ENCODE measurements at places on chromosomes 7 and 10.

GRCh38 chr10:102230861-102231356, 4.8 kb downstream of the ELOVL3 start:
- DNase-seq = peak; percentile 21

GRCh38 chr7:22640269-22640668, 86.7 kb upstream of the IL6 start:
- no peak for DNase-seq

DNA sequence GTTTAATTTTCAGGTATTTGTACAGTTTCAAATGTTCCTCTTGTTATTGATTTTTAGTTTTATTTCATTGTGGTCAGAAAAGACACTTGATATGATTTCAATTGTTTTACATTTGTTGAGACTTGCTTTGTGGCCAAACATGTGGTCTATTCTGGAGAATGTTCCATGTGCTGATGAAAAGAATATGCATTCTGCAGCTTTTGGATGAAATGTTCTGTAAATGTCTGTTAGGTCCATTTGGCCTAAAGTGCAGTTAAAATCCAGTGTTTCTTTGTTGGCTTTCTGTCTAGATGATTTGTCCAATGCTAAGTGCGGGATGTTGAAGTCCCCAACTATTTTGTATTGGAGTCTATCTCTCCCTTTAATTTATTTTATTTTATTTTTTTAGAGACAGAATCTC, 70.5 kb downstream of the ZNF503 start:
- DNase-seq = no peak

DNA sequence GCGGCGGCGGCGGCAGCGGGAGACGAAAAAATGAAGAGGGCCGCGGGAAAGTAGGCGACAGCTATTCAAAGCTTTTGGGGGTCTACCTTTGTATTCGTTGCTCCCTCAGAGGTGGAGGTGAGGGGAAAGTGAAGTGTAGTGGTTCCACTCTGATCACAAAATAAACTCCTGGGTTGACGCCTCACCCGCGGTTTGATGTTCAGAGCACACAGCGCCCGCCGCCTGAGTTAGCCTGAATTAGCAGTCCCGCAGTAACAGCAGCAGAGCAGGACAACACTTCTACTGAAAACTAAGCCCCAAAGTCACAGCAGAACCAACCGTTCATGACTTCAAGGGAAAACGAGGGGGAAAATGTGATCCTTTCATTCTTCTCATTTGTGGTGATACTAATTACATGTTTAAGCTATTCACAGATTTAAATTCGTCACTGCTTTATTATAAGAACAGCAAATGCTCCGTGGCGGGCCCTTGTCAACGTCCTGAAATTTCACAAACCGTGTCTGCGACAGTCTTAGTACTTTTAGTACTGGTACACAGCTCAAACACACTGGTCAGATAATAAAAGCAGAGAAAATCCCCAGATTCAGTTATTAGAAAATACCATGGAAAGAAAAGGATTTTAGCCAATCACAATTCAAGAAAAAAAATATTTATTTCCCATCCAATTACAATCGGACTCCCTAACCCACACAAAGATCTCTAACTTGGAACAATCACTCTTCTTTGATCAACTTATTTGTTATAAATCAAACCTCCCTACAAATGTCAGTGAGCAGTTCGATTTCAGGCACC, 563 bp upstream of the JMJD1C start:
- DNase-seq = peak; percentile 50

GRCh38 chr10:122190176-122190943, 80.7 kb upstream of the BTBD16 start:
- DNase-seq = no peak

- DNase-seq = no peak
Observed at GRCh38 chr7:23226844-23227450, 19.6 kb upstream of the GPNMB start.

- no peak for DNase-seq
Observed at GRCh38 chr10:58817201-58817846, 304.7 kb downstream of the BICC1 start.

- no peak for DNase-seq
Observed at GRCh38 chr10:43926875-43927406, 278.3 kb upstream of the ZNF32 start.

DNA sequence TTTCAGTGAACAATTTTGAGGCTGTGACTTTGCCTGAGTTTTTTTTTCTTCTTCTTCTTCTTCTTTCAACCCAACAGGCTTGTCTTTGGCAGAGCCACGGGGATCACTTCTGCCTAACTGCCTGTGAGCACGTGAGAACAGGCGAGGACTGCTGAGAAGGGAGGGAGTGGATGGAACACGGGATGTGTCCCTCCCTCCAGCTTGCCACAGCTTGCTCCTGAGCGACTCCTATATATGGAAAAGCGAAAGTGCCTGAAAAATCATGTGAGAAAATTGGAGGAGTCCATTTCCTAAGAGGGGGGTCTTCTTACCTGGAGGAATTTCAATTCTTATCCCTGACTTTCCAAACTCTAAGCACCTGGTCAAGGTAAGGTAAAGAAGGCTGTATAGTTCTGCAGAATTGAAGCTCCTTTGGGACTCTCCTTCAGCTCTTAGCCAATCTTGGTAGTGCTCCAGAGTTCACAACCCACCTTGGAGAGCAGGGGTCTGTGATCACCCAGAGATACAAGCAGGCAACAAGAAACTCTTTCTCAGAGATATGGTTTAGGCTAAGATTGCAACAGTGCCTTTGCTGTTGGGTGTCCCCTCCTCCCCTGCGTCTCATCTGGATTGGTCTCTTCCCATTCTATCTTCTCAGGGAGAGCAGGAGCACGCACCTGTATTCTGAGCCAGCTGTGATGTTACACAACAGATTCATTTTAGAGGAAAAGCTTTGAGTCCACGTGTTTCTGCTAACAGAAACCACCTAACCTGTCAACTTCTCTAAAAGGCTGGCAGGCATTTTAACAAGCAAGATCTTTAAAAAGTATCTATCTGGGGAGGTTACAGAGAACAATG, at the start of gene MAT1A:
MAT1A (minus strand) TSS at position 208 of the 837 bp plus-strand sequence. CDS start 235 bp downstream, outside the sequence.
- DNase-seq = no peak

GRCh38 chr10:74738985-74739567, 87.3 kb upstream of the KAT6B start:
- DNase-seq = no peak

GRCh38 chr7:68955656-68956055, 642.6 kb upstream of the AUTS2 start:
- no peak for DNase-seq

GRCh38 chr10:92846854-92847201, 1.5 kb upstream of the EXOC6 start:
- no peak for DNase-seq

GRCh38 chr10:4004144-4004543, 219.1 kb upstream of the KLF6 start:
- DNase-seq = no peak

DNA sequence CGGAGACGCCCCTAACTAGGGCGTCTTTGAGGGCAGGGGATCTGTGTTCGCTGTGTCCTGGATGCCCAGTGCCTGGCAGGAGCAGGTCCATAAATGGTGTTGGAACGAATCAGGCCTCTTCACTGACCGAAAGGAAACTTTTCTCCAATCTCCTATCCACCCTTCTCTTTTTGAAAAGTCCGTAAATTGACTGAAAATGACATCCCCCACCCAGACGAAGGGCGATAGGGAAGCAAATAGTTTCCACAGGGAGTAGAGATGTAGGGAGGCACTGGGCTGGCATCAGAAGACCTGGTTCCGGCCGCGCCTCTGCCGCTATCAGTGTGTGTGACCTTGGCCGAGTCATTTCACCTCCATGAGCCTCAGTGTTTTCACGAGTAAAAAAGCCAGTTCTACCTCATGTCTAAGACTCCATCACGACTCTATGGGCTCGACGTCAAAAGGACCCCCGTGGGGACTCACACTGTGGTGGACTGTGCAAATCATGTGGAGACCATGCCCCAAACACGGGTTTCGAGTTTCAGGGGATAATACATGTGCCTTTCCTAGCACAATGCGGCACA, 497 bp upstream of the RAB11FIP2 start:
- DNase-seq = no peak

DNA sequence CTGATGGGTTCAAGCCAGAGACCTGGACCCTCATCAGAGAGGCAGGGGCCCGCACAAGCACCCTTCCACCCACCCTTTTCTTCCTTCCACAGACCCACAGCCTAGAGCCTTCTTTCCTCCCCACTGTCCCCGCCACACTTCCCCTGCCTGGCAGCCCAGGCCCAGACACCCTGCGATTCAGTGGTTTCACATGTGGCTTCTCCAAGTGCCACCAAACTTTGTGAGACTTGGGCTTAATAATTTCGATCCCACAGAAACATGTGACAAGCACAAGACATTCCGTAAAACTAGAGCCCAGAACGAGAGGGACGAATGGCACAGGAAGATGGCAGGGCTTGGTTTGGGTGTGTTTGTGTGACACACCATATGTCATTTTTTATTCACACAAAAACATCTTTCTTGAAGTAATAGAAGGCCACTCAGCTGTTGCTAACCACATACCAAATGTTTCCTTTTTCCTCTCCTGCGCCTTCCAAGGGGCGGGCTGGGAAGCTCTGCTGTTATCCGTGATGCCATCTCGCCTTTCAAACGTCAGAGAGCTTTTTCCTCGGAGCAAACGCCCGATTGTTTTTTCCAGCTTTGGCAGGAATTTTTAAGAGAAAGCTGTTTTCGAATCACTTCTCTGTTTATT, 162.9 kb downstream of the GRK5 start:
- DNase-seq = no peak

GRCh38 chr7:74178632-74179031, 4.5 kb downstream of the EIF4H start:
- DNase-seq = no peak

GRCh38 chr7:31892099-31892829, 177.9 kb downstream of the PDE1C start:
- DNase-seq = no peak

GRCh38 chr7:91265693-91266066, 1.4 kb downstream of the FZD1 start:
- DNase-seq = no peak

DNA sequence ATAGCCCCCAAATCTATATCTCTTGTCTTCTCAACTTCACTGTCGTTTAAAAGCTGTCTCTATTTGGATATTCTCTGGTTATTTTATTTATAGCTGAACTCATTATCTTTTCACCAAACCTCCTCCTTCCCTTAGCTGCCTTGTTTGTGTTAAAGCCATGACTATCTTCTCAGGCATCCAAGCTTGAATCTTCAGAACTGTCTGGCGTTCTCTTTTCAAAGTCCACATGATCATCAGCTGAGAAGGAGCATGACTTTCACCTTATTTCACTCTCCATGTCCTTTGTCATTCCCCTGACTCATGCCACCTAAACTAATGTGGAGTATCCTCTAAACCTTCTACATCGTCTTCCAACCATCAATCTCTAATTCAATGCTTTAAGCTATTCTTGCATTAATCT, 5.7 kb upstream of the GLCCI1 start:
- no peak for DNase-seq

DNA sequence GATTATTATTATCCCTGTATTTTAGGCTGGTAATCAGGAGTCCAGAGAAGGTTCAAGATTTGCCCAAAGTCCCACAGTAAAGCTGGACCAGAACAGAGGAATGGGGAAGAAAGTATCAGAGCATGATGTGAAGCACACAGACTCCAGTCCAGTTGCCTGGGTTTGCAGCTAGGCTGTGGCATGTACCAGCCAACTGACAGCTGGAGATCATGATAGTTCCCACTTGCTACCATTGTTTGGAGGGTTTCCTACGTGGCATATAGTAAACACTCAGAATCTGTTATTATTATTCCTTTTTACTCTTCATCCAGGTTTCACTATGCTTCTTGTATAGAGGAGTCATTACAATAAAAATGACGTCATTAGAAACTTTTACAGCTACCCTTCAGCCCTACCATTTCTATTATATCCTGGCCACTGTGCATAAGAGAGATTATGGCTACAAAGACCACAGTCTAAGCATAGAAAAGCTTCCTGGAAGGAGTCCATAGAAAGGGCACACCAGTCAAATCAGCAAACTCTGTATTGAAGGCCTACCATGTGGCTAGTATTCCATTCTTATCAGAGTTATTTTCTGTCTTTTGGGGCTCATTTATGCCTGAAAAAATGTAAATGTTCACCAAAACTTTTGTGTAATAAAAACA, 66.6 kb downstream of the MTPN start:
- DNase-seq = no peak

DNA sequence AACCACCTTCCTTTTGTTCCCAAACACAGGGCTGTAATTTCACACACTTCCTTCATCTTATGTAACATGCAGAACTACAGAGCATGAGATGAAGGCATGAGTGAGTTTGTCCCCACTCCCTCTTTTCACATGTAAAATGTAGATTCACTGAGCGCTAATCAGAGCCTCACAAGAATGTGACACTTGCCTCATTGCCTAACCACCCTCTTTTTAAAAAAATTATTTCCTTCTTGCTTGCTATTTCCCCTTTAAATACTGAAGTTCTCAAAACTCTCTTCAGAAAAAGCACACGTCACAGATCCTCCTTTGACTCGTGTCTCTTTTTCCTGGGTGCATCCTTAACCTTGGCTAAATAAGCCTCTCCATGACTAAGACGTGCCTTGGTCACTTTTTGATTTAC, 121.2 kb upstream of the TARP start:
- DNase-seq = no peak

DNA sequence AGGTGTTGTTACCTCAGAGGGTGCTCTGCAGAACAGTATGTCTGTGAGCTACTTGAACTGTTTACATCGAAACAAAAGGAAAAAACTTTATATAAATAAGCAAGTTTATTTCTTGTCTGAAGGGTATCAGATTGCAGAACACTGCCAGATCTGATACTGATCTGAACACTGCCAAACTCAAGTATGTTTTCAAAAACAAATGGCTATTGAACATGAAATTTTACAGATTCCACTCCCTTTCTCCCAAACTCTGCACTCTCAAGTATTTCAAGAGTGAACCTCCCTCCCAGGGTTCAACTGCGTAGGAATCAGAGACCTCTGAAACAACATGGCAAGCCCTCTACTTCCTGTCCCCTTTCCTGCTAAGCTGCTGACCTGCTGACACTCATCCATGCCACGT, 216.6 kb downstream of the ZNF33B start:
- no peak for DNase-seq

GRCh38 chr10:16965740-16966447, 148.7 kb upstream of the RSU1 start:
- DNase-seq = no peak

- no peak for DNase-seq
Observed at GRCh38 chr7:105655067-105655466, 73.8 kb upstream of the EFCAB10 start.

All from stimulated activated naive CD4-positive, alpha-beta T cell (primary cell).